ENCODE measurements at places on chromosomes 1 and 21.

DNA sequence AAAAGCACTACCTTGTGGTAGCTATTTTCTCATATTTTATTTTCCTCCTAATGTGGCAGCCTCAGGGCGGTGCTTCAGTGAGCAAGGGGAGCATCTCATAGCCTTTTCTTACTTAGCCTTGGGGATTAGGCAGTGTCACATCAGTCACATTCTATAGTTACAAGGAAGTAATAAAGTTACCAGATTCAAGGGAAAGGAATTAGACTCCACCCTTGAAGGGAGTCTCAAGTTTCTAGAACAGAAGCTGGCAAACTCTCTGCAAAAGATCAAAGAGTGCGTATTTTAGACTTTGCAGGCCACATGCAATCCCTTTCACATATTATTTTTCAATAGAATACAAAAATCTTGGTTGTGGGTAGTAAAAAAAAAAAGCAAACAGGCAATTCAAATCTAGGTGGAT lies 350.4 kb downstream of the AMY1C start:
- DNase-seq = no peak

- DNase-seq = no peak
Observed at GRCh38 chr21:36386031-36386642, 945 bp downstream of the CHAF1B start.

GRCh38 chr21:44952116-44952928 lies 12.5 kb downstream of the SLX9 start:
- DNase-seq = no peak

DNA sequence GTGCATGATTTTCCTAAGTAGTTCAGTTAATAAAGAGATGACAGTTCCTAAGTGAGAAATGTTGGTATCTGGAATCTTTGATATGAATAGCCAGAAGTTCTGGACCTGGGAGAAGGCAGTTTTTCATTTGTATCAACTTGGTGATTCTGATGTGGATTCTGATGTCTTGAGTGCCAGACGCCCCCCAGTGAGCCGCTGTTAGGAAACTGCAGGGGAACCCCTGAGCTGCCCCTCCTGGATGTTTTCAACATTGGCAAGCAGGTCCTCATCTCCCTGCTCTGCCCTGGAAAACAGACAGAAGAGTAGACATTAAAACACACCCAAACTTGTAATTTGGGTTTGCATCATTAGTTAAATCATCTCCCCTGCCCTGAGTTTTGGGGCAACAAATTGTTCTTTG lies 7.4 kb downstream of the ETS2 start:
- DNase-seq = no peak

- DNase-seq = no peak
Observed at GRCh38 chr1:198656500-198656932, 17.7 kb downstream of the PTPRC start.

- no peak for DNase-seq
Observed at GRCh38 chr1:206497363-206497762, 10.0 kb upstream of the RASSF5 start.
